ENCODE measurements at places on chromosomes 2 and 18.

DNA sequence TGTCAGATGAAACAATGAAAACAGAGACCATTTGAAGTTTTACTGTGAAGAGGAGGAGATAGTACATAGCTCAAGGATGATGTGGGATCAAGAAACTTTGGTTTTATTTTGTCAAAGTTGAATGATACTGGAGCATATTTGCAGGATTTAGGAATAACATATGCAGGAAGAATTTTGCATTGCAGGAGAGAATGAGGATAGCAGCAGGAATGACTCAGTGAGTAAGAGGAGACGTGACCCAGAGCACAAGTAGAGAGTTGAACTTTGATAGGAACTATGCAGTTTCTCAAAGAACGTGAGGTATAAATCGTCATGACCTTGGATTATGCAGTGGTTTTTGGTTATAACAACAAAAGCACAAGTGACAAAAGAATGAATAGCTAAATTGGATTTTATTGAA, 47.7 kb downstream of the MAPRE2 start:
- DNase-seq = no peak

- DNase-seq = no peak
Observed at GRCh38 chr2:19865151-19865550, 36.6 kb downstream of the TTC32 start.

- no peak for DNase-seq
Observed at GRCh38 chr2:113980946-113981345, 91.1 kb downstream of the ACTR3 start.

DNA sequence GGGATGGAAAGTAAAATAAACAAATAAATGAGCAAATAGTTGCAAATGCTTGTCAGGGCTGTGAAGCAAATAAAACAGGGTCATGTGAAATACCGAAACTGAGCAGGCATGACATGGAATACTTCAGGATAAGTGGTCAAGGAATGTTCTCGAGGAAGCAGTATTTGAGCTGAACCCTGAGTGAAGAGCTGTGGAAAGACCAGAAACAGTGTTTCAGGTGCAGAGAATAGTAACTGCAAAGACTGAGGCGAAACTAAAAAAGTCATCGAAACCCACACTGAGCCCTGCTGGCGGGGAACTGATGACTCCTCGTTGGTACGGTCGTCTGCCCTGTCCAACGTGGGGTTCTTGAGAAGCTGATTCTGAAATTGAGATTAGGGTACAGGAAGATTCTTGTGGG, 27.2 kb upstream of the MYCN start:
- DNase-seq = no peak

- DNase-seq = no peak
Observed at GRCh38 chr2:71850306-71850801, 297.3 kb downstream of the CYP26B1 start.

- DNase-seq = no peak
Observed at GRCh38 chr2:112727276-112728028, 6.6 kb downstream of the NT5DC4 start.

- no peak for DNase-seq
Observed at GRCh38 chr2:1051075-1051474, 100.4 kb downstream of the SNTG2 start.

DNA sequence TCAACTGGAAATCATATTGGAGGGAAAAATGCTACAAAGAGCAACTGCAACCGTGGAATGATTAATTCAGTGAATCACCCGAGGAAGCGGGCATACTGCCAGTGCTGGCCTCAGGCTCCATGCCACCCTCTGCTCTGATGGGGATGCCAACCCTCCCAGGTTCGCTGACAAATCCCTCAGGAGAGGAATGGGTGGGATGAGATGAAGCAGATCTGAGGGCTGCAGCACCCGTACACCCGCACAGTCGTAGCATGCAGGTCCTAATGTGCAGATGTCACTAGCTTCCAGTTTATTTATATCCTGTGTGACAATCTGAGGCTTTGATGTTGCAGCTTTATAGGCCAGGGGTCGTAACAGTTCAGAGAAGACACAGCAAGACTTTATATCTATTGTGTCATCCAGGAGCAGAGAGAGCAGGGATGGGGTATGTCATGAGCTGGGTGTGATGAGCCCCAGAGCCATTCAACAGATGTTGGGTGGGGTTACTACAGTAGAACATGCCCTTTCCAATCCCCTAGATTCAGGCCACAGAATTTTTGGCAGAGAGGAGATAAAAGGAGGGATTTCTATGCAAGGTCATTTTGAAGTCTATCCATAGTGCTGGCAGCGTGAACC, 44.6 kb downstream of the DPP4 start:
- no peak for DNase-seq

- no peak for DNase-seq
Observed at GRCh38 chr18:52325997-52326396, 14.0 kb upstream of the DCC start.

GRCh38 chr18:13416208-13416607, 197.6 kb downstream of the LDLRAD4 start:
- DNase-seq = no peak

DNA sequence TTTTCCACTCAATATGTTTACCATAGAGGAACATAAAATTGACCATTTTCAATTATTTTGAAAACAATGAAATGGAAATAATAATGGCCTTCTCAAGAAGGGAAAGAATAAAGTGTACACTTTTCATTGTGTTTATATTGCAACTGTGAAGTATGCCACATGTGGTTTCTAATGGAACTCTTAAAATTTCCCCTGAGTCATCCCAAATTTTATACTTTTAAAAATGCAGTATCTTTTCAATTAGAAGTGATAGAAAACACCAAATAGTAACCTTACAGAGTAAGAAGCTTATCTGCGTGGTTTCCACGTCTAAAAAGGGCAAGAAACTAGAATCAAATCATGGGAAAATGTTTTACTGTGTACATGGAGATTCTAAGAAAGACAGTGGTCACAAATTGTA, 70.0 kb downstream of the SCG2 start:
- DNase-seq = no peak

- no peak for DNase-seq
Observed at GRCh38 chr2:176200971-176201370, 12.5 kb downstream of the HOXD1 start.

DNA sequence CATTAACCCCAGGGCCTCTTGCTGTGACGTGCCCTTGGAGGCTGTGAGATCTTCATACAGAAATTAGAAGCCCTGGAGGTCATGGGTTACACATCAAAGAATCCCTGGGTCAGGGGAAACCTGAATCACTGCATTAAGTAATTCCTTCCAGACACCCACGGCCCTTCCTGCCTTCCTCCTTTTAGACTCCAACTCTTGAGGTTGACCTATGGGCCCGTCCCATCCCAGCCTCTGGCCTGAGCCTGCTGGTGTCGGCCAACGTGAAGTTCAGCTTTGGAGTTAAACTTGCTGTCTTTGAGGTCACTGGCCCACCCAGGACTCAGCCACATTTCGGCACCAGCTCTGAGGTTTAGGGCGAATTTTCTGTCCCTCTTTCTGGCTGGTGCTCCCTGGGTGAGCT, 198.3 kb downstream of the ACKR3 start:
- DNase-seq = no peak

DNA sequence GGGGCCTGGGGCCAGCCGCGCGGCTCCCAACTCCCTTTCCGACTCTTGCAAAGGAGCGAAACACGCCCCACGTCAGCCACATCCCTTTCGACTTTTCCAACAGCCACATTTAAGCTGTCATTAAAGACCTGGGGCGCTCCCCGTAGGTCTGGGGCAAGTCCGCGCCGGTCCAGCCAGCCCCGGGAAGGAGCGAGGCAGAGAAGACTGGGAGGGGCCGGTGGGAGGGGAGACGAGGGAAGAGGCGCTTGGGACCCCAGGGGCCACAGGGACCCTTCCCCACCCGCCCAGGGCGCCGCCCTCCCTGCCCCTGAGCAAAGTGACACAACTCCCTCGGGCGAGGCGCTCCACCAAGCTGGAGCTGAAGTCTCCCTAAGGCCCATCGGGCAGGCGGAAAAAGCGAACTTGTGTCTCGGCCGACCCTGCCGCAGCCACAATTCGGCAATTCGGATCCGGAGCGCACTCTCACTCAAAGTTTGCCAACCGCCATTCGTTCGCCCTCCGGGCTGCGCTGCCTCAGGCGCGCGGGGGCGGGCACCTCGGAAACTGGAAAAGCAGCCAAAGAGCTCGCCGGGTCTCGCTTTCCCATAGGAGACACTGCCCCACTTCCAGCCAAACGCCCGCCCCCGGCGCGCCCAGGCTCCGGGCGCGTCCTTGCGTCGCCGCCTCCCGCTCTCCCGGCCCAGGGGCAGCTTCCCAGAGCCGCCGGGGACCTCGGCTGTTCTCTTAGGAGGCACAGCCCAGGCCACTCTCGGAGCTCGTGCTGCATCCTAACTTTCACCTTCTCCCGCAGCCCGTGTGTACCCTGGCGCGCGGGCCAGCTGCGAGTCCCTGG, 1.1 kb upstream of the KCTD1 start:
- no peak for DNase-seq

DNA sequence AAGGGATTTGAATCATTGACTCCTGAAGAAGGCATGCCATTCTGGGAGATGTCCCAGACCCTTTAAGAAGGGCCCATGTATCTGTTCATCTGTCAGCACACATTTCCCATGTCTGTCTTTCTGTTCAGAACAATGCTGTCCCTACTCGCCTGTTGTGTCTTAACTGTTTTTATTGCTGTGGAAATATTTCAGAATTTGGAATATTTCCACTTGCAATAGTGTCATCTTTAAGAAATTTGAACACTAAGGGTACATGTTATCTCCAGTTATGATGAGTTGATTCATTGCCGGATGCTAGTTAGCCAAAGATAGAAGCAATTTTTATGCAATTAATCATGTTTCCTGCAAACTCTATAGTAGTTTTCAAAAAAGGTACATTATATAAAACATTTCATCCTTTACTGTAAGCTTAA, 36.9 kb upstream of the NT5C1B start:
- DNase-seq = no peak

DNA sequence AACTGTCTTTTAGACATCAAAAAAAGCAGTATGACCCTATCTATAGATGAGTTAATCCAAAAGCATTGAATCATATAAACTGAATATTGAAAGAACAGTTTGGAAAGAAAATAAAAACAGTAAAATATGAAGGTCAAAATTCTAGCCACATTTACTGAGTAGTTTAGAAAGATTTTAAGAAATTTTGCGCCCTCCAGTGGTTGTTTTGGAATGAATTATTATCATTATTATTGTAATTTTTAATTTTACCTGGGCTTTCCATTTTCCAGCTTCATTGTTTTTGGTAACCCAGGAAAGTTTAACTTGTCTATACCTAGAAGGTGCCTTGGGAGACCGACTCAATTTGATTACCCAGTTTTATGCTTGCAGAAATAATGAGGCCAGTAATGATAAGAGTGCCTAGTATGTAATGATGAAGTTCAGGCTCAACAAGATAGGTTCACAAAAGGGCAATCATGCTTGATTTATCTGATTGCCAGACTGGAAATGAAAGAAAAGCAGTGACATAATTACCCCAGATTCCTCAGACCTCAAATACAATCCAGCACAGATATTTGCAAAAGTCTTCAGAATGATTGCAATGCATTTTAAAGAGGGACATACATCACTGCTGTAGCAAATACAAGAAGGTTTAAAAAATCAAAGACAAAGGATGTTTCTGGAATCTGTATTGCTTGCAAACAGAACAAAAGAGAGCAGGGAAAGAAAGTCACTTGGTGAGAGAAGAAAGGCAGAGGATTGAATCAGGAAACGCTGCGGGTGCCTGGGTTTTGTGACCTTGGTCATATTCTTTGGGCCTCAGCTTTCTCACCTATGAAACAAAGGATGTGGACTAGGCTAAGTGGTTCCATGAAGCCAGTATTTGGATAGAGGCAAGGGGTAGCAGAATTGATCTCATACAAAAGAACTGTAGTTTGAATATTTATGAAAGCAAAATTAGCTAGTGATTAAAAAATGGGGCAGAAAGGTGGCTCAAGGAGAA, 153.8 kb downstream of the MAP2 start:
- DNase-seq = no peak

DNA sequence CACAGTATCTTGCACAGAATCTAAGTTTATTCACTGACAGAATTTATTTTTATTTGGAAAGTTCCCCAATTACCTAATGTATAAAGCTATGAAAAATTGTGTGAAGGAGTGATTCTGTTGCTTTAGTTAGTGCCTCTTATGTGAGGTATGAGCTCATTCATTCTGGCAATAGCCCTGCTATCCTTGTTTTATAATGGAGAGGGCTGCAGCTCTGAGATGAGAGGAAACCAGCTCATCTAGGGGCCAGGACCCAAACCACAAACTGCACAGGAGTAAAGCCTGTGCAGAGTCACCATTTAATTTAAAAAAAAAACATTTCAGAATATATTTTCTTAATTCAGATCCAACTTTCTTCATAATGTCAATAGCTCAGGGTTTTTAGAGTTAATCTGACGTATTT, 383.0 kb downstream of the TMEM182 start:
- no peak for DNase-seq

DNA sequence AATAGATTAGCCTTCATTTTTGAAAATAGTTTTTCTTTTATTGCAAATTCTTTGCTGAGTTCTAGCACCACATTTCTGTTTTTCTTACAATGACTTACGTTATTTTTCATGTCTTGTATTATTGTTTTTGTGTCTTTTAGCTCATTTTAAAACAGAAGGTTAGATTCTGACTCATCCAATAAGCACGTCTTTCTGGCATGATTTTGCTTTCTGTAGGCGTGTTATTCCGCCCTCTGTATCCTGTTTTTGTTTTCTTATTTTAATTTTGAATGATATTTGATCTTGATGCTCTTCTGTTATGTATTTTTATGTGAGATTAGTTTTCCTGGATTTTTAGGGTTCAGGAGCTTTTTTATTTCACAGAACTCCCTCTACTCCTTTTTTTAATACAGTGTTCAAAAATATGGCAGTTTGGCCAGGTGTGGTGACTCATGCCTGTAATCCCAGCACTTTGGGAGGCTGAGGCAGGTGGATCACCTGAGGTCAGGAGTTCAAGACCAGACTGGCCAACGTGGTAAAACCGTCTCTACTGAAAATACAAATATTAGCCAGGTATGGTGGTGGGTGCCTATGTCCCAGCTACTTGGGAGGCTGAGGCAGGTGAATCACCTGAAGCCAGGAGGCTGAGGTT, 145.0 kb downstream of the CLIP4 start:
- DNase-seq = no peak

- no peak for DNase-seq
Observed at GRCh38 chr2:4915357-4915756, 776.8 kb upstream of the SOX11 start.

DNA sequence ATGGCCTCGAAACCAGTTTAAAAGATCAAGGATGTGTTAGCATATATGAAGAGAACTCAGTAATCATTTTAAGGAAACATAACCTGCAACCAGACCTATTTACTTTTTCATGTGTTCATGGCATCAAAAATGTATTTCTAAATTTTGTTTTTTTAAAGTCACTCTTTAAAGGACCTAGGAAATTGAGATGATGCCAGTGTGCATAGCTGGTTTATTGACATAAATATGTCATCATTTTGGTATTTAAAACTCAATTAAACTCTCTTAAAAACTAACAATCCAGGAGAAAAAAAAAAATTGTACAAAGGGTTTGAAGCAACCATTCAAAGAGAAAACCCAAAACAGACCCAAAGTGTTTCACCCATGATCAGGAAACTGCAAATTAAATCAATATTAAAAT, 198.9 kb upstream of the RND3 start:
- no peak for DNase-seq

GRCh38 chr2:26727641-26728561, 35.4 kb downstream of the KCNK3 start:
- DNase-seq = no peak

Measured in stimulated activated CD4-positive, alpha-beta T cell treated with anti-CD3 and anti-CD28 coated beads, TNF-alpha, amount 100 ng/mL, for 1 hour (primary cell).